ENCODE measurements at places on chromosomes 11 and 22.

- DNase-seq, result no peak
These were observed 942 bp upstream of the TSPAN18 start for GRCh38 chr11:44725757-44726282.

DNA sequence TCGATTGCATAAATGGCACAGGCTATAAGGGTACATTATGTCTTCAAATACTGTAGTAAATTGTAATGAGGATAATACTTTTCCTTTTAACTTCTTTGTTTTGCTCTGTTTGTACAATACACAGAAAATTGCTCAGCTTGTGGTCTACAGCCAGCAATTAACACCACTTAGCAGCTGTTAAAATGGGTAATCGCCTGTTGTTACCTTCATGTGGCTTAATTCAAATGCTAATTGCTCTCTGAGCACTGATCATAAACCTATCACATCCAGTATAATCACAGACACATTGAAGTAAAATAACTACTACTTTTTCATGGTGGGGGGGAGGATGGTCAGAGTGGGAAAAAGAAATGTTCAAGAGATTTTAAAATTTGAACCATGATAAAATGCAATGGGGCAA is 1164.1 kb upstream of the CNTN5 start:
- no peak for DNase-seq

- DNase-seq, result no peak
These were observed 296.1 kb downstream of the RAB38 start for GRCh38 chr11:87879118-87879517.

- no peak for DNase-seq
These were observed 29.5 kb downstream of the TMEM123 start for GRCh38 chr11:102422817-102423712.

DNA sequence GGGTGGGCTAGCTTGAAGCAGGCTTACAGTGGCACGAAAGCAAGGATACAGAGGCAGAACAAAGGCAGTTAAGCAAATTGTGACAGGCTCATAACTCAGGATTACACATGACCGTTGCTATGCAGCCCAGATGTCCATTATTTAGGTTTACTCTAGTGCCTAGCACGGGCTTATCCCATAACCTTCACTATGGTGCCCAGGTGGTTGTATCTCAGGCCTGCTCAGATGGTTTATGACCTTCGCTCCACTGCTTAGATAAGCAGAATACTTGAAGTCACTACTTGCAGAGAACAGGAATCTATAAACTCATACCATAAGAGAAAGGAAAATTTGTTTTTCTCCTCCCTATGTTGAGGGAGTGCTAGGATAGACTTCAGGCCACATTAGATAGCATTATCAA is 9.0 kb downstream of the OR6M1 start:
- DNase-seq, result no peak

- DNase-seq, result no peak
These were observed 76.8 kb upstream of the ADORA2A start for GRCh38 chr22:24350627-24351026.

- DNase-seq, result no peak
These were observed 5.4 kb upstream of the APOL2 start for GRCh38 chr22:36244522-36245391.

DNA sequence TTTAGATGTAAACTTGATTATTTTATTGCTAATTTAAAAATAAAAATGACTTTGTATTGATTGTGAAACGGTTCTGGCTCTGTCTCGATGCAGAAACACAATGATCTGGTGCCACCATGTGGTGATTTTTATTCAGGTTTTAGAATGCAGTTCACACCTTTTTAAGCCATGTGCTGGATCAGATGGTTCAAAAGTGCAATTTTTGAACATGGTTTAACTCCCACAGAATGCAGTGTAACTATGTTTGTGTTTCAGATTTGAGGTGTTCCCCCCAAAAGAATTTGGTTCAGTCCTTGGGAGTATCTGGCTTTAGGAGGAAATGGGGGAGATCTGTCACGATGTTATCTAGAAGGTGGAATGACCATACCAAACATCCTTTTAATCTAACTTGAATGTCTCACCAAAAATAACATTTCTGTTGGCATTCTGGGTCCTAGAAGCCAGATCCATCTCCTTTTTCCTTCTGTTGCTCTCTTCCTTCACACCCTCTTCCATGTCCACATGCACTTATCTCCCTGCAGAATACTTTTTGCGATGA is 7.9 kb downstream of the MRPL16 start:
- peak; percentile 64 for DNase-seq

- DNase-seq, result no peak
These were observed 71.6 kb downstream of the MYEOV start for GRCh38 chr11:69365558-69365957.

DNA sequence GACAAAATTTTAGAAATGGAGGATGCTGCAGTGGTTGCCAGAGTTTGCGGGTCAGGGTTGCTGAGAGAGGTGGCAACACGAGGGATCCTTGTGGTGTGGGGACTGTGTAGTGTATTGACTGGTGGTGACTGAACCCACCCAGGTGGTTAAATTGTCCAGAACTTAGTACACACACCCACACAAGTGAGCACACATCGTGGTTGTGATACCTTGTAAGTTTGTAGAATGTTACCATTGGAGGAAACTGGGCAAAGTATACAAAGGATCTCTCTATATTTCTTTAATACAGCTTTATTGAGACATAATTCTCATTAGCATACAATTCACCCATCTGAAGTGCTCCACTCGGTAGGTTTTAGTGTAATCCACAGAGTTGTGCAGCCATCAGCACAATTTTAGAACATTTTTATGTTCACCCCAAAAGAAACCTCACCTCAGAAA is 56.1 kb downstream of the MED15 start:
- no peak for DNase-seq

DNA sequence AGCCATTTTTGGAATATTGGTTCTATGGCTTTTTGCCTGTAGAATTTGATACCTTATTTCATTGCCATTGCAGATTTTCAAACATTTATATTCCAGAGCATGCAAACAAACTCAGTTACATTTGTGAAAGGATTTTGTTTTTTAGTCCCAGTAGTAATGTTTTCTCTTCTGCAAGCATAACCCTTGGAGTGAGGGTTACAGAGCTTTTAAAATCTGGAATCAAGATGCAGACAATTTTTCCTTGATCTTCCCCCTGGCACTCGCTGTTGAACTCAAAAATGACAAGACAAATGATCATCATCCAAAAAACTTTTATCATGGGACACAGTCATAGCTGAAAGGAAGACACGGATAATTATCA is 20.8 kb downstream of the BBOX1 start:
- DNase-seq, result no peak

GRCh38 chr11:79236541-79236971 is 204.3 kb downstream of the TENM4 start:
- DNase-seq, result no peak

GRCh38 chr11:96317571-96317970 is 25.4 kb downstream of the MAML2 start:
- no peak for DNase-seq

DNA sequence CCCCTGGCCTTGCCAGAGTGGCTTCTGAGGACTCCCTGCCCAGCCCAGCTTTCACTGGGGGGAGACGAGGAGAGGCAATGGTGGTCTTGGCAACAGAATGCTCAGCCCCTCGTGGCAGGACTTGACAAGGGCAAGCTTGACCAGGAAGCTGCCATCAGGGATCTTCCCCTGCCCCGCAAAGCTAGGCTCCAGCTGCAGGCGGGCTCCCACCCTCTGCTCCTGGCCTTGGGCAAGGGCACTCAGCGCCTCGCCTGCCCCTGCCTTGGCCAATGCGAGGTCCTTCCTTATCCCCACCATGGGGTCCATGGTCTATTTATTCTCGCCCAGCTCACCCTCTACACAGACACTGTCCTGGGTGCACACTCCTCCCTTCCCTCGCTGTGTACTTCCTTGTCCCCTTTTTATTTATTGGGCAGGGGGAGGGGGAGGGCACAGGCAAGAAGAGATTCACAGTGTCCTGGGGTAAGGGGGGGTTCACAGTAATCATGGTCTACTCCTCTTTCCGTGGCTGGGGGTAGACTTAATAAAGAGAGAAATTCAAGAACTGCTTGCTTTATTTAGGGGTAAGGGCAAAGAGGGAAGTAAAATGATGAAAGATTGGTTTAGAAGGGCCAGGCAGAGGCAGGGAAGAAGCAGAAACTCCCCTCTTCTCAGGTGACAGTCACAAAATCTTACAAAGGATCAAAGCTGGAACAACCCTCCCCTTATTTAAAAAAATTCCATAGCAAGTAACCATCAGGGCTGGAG is 1.6 kb downstream of the GPHA2 start:
- DNase-seq, result no peak

DNA sequence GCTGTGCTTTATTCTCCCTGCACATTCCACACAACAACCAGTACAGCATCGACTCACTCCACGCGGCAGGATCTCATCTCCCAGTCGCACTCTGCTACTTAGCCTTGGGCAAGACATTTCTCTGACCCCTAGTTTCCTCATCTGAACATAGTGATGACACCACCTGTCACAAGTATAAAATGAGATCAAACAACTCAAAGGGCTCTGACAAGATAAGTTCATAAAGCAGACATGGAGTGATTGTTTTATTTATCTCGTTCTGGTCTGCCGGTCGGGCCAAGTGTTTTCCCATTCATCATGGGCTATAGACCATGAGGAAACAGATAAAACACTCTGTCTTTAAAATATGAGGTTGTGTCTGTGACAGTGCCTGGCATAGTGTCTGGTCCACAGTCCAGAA is 35.0 kb downstream of the DSCAML1 start:
- no peak for DNase-seq

- no peak for DNase-seq
These were observed 3.8 kb downstream of the AIP start for GRCh38 chr11:67486481-67487195.

DNA sequence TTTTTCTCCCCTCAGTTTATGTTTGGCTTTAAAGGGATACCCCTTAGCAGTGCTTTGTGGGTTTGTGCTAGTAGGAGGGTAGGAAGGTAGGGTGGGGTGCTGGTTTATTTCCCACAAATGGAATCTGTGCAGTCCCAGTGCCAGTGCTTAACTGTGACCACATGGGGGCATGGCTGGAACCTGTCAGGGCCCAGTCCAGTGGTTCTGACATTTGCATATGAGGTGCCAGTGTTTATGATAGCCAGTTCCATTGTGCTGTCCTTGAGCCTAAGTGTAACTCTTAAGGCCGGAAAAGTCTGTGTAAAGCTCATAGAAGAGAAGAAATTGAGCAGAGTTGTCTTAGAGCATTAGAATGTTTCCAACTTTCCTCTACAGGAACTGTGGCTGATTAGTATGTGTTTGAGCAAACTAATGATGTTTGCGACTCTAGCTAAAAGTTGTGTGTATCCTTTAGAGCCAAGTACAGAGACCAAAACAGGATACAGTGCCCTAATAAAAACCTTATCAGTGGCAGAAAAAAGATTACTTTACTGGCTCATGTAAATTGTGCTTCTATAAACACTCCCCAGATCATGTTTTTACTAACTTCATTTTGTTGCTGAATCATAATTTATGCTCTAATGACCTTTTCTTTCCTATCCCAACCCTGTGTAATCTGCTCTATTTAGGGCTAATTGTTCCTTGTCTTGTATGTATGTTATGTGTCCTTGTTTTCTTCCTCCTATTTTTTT is 38.1 kb downstream of the DIXDC1 start:
- no peak for DNase-seq

- no peak for DNase-seq
These were observed 841 bp upstream of the TMPRSS13 start for GRCh38 chr11:117929916-117930570.

DNA sequence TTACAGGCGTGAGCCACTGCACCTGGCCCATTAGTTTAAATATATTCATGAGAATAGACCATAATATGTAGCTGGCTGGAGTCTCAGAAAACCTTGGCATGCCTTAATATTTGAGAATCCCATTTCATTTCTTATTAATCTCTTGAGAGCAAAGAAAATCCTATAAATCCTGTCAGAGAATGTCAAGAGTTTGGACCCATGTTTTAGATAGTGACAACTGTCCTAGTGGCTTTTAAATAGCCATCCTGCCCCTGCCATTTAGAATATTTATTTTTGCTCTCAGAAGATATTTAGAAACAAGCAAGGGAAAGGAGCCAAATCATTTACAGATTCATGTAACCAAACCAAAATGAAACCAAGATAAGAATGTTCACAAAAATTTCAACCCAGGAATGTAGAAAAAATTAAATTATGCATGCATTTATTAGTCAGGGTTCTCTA is 107.2 kb downstream of the SWAP70 start:
- no peak for DNase-seq

DNA sequence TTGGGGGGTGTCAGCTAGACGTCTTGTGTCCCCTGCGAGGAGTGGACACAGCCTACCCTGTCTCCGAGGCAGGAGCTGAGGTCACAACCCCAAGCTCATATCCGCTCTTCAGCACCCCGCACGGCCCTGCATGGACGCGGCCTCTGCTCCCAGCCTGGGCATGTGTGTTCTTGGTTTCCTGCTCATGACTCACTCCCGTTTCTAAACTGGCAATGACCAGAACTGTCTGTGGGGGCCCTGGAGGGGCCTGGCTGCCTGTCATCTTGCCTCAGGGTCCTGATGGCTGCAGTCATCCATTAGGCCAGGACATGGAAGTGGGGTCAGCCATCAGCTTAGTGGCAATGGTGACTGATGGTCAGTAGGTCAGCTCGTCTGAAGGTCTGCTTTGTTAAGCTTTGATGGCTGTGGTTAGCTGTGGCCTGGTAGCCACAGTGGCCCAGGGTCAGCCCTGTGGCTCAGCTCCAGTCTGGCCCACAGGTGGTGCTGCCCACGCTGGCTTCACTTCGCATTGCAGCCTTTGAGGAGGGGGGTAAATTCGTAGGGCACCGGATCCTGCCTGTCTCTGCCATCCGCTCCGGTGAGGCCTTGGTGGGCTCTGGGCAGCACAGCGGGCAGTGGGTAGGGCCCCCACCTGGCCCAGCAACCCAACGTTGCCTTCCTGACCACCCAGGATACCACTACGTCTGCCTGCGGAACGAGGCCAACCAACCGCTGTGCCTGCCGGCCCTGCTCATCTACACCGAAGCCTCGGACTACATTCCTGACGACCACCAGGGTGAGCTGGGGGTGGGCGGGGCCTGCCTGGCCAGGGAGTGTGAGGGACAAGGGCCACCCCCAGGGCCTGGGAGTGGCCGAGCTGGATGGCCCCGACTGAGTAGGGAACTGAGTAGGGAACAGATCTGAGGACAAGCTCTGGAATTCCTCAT is 12.0 kb downstream of the PLCB3 start:
- DNase-seq, result no peak
